ENCODE measurements at places on chromosomes 3 and 15.

DNA sequence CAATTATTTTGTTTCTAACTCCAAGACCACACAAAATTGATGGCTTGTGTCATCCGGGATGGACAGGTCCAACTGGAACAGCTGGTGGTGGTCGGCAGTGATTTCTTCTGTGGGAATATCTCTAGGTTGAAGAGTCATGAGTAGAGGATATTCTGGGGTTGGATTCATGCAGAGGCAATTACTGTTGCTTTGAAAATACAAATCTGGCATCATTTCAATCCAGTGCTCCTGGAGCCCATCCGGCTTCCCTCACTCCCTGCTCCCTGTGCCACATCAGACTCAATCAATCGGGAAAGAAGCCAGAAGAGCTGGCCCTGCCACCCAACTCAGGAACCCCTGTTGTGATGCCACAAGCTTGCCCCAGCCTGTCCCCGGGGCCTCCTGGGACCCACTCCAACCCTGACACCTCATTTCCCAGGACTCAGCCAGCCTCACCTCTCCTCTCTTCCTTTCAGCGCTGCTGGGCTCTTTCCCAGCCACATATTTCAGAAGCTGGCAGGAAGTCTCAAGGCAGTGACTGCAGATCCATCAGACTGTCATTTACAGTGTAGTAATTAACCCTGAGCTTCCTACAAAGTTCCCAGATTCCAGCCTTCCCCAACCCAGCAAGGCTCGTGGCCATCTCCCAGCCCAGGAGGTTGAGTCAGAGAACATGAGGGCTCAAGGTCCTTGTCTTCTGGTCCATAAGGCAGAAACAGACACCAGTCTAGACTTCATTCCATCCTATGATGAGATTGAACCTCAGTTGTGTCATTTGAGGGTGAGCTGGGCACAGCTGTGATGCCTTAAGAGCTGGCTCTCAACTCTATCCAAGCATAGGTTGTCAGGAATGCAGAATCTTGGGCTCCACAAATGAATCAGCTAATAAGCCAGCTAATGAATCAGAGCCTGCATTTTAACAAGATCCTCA lies 114.0 kb downstream of the FAM174B start:
- DNase-seq: no peak

DNA sequence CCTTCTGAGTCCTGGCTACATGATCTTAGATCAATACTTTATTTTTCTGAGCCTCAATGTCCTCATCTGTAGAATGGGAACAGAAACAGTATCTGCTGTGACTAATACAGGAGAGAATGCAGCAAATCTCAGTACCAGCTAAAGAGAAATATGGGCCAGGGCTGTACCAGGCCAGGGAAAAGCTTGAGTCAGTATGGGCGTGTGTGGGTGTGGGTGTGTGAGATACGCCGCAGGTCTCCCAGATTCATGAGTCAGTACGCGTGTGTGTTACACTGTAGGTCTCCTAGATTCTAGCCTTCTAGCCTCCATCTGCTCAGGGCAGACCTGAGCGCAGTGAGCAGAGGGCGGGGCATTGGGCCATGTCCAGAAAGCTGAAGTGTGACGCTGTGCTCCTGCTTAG lies 15.2 kb downstream of the GNAI2 start:
- no peak for DNase-seq

GRCh38 chr3:197125636-197126035 lies 96.0 kb upstream of the MELTF start:
- no peak for DNase-seq

DNA sequence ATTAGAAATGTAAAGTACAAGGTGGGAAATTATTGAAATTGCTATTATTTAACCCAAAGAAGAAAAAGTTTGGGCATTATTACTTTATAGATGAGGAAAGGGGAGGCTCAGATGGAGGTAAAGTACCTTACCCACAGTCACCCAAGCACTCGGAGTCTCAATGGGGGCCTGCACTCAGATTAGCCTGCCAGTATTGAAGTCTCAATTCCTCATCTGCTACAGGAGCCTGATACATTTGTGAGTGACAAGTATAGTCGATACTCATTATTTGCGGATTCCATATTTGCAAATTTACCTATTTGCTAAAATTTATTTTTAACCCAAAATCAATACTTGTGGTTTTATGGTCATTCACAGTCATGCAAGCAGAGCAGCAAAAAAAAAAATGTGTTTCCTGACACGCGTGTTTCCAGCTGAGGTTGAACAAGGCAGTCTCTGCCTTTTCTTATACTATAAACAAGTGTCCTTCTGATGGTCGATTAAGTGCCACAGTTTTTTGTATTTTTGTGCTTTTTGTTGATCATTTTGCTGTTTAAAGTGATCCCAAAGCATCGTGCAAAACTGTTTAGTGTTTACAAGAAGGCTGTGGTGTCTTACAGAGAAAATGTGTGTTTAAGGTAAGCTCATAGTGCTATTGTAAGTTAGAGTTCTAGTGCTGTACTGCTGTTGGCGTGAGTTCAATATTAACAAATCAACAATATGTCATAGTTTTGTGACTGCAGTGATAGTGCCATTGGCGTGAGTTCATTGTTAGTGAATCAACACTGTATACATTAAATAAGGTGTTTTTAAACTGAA lies 48.0 kb downstream of the ARHGEF26 start:
- no peak for DNase-seq

Measured in NAMALWA (cell line).